Stimulated activated CD8-positive, alpha-beta memory T cell treated with anti-CD3 and anti-CD28 coated beads, Interleukin-15, amount 100 ng/mL, for 24 hours (primary cell): ENCODE measurements at places on chromosomes 3 and 15.

GRCh38 chr3:49132437-49133225, at the start of gene LAMB2:
LAMB2 (minus strand) TSS chr3:49133050; CDS start chr3:49132867, 183 bp downstream.
- DNase-seq, result no peak

DNA sequence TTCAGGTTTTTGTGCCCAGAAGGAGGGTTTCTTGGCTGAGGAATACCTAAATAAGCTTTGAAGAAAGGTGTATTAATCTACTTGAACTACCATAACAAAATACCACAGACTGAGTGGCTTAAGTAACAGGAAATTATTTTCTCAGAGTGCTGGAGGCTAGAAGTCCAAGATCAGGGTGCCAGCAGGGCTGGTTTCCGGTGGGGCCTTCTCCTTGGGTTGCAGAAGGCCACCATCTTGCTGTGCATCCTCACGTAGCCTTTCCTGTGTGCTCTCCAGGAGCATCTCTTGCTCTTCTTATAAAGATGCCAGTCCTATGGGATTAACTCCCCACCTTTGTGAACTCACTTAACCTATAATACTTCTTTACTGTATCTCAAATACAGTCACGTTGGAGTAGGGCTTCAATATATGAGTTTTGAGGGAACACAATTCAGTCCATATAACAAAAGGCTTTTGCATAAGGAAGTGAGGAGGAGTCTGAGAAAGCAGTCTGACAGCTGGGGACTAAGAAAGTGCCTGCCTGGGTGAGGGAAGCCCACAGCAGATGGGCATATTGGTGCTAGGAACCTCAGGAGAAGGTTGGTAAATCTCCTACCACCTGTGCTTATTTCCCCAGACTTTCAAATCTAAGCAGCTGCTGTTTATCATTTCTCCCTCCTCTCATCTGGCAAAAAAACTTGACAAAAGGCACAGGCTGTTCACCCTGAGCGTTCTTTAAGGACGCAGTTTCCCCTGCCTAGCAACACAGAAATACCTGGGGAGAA, 89.6 kb upstream of the CBLB start:
- no peak for DNase-seq

GRCh38 chr3:130841357-130841756, 52.5 kb upstream of the ATP2C1 start:
- DNase-seq, result no peak

- DNase-seq, result no peak
Measured at GRCh38 chr3:160098261-160098908, 109.8 kb downstream of the IL12A start.

DNA sequence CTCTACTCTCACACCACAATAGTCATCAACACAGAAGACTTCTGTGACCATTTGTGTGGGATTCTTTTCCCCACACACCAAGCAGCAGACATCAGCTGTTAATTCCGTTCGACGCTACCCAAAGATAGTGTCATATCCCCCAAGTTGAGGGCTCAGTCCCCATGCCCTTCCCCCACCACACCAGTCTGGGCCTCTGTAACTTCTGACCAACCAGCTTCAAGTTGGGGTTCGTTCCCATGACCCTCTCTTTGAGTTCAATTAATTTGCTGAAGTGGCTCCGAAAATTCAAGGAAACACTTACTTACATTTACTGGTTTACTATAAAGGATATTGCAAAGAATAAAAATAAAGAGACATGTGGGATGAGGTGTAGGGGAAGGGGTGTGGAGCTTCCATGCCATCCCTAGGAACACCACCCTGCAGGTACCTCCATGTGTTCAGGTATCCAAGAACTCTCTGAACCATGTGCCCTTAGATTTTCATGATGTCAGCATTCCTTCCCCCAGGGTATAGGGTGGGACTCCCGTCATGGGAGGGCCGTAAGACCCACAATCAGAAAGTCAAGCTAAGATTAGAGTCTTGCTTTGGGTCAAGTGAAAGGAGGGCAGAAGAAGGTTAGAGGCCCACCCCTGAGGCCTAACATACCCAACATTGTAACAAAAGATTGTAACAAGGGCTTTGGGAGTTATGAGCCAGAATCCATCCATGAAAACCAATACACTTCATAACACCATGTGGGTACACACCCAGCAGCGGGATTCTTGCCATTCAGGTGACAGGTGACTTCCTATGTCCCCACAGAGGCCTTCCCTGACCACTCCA, 82.7 kb downstream of the BTLA start:
- no peak for DNase-seq

GRCh38 chr3:153042088-153042487, 119.9 kb upstream of the RAP2B start:
- no peak for DNase-seq

DNA sequence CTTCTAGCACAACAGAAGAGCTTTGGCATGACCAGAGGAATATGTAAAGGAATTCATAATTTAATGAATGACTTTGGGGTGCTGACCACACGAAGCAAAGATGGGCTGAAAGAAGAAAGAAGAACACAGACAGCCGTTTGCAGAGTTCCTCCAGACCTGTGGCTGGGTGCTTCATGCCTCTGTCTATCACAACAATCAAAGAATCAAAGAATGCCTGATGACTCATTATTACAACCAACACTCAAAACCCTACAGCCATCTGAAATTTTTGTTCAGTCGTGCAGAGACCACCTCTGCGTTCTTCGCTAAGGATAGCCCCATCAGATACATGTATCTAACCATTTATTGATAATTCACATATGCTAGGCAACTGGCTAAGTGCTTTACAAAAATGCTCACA, 129.0 kb upstream of the PRICKLE2 start:
- no peak for DNase-seq

DNA sequence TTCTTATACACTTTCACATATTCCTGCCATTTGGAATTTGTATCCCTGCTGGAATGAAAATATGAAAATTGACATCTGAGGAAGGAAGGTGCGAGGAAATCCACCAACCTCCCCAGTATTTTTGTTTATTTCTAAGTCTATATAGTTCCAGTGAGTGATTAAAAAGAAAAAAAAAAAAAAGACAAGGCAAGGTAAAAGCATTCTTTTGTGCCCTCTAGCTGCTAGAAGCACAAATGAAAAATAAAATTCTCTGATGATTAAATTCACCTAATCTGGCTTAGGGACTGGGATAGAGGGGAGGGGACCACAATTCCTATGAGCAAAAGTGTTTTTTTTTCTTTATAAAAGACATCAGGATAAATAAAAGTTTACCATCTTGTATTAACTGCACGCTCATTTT, 370.9 kb downstream of the NR2F2 start:
- no peak for DNase-seq

GRCh38 chr3:29513236-29513635, 232.4 kb downstream of the RBMS3 start:
- no peak for DNase-seq

- DNase-seq, result no peak
Measured at GRCh38 chr3:16477521-16477920, 36.0 kb downstream of the RFTN1 start.

DNA sequence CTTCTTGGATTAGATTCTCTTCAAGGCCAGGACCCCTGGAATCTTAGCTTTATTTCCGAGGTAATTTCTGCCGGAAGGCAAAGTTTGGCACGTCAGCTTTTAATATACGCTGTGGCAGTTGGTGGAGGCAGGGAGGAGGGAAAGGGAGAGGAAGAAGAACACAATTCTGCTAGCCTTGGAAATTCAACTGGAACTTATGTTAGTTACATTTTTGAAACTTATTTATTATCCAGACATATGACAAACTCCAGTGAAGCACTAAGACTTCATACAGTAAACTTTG, 100.1 kb upstream of the TSC22D2 start:
- DNase-seq, result no peak

DNA sequence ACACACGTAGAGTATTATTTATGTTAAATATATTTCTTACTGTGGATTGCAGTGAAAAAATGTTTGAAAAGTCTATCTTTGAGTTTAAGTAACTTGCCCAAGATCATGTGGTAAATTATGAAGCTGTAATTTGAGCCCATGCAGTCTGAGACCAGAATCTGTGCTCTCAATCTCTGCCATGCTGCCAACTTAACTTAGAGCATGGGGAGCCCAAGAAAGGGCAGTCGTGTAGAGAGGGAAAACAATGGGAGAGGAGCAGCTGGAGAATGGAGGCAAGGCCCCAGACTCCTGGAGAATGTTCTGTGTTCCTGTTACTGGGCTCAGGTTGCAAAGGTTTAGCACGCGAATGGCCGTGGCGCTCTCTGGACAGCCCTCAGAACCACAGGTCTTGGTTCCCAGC, 311.6 kb upstream of the RASGRP1 start:
- no peak for DNase-seq

DNA sequence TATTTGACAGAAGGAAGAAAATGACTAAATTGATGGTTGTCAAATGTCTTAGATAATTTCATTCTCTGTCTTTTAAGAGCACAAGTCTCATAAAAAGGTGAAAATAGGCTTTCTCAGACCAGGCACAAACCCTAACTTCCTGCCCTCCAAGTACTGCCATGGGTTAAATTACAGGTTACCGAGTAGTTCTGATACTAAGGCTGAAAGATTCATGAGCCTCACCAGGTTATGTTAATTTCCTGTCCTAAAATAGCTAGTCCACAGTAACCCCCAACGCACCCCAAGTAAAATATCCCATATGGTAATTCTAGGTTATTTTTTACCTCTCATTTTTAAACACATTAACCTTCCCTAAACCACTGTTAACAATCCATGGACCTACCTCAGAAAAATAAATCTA, 42.0 kb downstream of the GSK3B start:
- DNase-seq, result no peak

- no peak for DNase-seq
Measured at GRCh38 chr15:40340038-40340739, 550 bp downstream of the CCDC9B start.

GRCh38 chr3:186826410-186826975, 16.0 kb upstream of the ADIPOQ start:
- no peak for DNase-seq

DNA sequence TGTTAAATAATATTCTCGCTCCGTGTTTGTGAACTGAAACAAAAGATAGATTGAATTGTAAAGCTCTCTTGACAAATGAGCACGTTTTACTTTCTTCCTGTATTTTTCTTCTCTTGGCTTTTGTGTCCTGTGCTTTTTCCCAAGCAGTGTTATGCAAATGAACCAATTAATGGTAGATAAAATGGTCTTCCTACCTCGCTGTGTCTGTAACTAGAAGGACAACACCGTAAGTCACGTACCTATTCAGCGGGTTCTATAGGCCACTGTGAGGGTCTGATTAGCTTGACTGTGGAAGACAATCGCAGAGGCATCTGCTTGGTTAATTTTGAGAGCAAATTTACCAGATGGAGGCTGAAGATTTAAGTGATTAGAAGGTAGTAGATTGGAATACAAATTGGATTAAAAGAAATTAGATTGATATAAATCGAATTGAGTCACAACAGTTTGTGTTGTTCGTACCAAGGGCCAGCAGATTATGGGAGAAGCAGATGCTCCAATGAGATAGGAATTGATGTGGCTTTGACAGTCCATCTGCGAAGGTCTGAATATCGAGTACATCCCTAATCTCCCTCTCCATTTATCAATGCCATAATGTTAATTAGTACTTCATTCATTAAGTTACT, 40.2 kb downstream of the ROBO2 start:
- no peak for DNase-seq

DNA sequence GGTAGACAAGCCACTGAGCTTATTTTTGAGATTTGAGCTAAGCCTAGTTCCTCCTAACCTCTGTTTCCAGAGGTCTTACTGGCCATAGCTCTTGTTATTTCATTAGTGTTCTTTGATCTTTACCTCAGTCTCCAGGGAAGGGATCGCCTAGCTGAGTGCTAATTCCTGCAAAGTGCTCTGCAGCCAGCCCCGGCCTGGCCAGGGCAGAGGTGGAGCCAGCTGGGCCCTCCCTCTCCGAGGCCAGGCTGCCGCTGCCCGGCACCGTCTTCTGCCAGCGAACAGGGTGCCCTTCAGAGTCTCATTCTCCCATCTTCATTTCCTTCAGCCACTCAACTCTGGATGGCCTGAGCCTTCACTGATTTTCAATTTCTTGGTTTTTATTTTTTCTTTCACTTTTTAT, 19.7 kb downstream of the FAN1 start:
- no peak for DNase-seq

- no peak for DNase-seq
Measured at GRCh38 chr3:122298239-122298638, 26.8 kb upstream of the CSTA start.

DNA sequence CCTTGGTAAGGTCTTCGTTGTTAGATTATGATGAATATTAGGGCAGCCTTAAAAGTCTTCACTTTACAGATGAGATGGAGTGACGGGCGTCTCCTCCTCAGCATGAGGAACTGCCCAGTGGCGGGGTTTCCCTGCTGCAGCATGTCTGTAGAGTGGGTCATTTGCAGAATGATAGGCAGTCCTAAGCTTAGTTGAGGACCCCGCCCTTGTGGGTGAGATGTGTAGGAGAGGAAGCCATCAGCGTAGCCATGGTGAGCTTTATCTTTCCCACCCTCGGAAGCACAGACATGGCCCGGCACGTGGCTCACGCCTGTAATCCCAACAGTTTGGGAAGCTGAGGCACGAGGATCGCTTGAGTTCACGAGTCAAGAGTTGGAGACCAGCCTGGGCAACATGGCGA, 877 bp downstream of the NIT2 start:
- DNase-seq, result no peak

GRCh38 chr3:146640361-146640760, 35.2 kb upstream of the PLSCR5 start:
- no peak for DNase-seq

- DNase-seq, result no peak
Measured at GRCh38 chr3:65112751-65113300, 425.0 kb upstream of the ADAMTS9 start.

DNA sequence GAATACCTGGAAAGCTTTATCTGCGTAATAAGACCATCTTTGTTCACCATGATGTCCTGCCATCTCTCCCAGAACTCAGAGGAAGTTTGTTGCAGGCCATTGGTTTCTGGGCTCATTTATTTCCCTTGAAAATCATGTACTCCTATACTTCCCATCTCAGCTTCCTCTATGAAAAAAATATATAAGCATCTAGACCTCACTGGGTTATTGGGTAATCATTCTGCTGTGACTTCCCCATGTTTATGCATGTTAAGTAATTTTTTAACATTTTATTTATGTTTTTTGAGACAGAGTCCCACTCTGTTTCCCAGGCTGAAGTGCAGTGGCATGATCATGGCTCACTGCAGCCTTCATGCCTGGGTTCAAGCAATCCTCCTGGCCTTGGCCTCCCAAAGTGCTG, 184.5 kb downstream of the ZPLD1 start:
- DNase-seq, result no peak

DNA sequence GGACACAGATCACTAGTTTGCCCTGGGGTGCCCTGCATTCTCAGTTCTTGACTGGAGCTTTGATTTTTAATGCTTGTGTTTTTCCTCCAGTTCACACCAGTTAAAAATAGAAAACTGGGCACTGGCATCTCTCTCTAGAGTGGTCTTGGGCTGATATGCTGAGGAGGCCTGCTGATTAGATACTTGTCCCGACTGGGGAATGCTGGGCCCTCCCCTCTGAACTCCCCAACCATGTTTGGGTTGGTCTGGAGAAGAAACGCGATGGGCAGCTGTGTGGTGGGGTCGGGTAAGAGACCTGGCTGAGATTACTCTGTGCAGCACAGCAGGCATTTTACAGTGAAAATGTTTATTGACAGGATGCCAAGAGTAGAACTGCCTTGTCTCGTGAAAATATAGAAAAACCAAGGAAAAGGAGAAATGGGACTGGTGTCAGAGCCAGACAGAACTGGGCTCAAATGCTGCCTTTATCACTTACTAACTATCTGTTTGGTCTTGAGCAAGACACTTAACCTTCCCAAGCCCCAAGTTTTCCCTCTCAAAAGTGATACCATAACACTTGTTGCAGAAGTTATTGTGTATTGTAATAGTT, 1.6 kb upstream of the ACTC1 start:
- no peak for DNase-seq
